Inflammatory macrophage treated with lipopolysaccharide for 1 hour (primary cell): ENCODE measurements at places on chromosomes 5 and 9.

GRCh38 chr5:140345919-140346347 is 470 bp downstream of the HBEGF start:
- DNase-seq, result peak; percentile 23

DNA sequence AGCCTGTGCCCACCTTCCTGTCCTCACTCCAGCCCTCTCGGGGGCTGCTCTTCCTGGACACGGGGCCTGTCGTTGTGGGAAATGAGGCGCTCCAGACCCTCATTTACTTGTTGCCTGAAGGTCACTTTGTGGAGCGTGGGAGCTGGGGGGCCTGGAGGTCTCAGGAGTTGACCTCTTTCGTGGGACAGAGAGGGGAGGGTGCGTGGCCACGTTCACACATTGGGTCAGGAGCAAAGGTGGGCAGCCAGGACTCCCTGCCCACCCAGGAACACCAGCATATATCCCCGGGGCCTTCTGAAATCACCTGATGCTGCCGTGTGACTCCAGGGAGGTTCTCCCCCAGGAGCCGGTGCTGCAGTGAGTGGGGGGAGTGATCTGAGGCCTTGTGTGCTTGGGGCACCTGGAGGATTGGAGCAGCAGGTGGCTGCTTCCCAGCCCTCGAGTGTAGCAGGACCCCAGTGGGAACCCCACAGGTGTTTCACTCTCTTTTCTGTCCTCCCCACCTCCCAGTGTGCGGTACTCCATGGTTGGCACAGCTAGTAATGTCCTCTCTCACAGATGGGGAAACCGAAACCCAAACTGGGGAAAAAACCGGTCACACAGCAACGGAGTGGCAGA is 20.3 kb downstream of the NCS1 start:
- DNase-seq, result no peak

DNA sequence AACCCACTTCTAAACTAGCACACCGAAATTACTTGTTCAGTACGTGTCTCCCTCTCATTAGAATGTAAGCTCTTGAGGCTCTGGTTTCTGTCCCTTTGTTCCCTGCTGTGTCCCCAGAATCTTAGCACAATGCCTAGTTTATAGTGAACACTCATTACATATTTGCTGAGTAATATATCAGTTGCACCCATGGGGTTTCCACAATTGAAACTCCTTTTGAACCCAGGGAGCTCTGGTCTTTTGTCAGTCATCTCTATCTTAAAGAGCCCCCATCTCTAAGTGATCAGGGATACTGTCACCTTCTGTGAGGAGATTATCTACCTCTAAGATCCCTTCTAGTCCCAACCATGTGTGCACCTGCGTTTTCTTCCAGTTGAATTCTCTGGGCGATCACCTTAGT is 12.8 kb downstream of the CAMK4 start:
- DNase-seq, result no peak

DNA sequence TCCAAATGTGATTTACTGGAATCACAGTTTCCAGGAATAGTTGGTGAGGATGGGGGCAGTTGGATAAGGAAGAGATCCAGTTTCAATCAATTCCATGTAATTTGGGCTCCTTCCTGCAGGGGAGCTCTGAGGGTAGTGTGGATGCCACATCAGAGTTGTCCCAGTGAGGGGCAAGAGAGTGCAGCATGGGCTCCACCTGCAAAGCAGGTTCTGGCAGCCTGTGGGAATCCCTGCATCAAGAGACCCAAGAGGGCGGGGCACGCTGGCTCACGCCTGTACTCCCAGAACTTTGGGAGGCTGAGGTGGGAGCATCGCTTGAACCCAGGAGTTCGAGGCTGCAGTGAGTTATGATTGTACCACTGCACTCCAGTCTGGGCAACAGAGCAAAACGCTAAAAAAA is 188.5 kb downstream of the CACNA1B start:
- DNase-seq, result no peak
